ENCODE measurements at places on chromosomes 7 and 10.

DNA sequence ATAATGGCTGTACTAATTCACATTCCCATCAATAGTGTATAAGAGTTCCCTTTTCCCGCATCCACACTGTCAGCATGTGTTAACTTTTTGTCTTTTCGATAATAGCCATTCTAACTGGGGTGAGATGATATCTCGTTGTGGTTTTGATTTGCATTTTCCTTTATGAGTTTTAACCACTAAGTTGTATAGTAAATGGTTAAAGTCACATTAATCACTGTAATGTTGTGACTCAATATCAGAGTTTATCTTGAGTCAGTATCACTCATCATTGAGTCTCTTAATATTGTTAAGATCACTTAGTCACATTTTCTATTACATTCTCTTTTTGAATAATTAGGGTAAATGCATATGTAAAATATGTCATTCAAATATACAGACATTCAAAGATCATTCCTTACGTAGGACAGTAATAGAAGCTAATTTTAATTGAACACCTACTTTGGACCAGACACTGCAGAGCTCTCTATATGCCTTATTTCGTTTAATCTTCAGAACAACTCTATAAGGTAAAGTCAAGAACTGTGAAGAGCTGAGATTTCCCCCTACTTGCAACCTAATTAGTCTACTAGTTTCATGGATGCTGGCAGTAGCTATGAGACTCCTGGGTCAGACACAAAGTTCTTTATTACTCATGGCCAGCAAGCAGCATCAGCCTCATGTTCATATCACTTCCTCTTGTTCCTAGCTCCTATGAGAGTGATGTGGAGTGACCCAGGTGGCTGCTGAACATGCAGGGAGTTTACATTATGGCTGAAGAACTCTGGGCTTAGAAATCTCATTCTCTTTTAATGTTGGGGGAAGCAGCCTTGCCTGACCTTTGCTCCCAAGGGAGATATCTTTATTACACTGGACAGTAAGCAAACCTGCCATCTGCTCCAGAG lies 30.5 kb downstream of the CREB5 start:
- no peak for DNase-seq

DNA sequence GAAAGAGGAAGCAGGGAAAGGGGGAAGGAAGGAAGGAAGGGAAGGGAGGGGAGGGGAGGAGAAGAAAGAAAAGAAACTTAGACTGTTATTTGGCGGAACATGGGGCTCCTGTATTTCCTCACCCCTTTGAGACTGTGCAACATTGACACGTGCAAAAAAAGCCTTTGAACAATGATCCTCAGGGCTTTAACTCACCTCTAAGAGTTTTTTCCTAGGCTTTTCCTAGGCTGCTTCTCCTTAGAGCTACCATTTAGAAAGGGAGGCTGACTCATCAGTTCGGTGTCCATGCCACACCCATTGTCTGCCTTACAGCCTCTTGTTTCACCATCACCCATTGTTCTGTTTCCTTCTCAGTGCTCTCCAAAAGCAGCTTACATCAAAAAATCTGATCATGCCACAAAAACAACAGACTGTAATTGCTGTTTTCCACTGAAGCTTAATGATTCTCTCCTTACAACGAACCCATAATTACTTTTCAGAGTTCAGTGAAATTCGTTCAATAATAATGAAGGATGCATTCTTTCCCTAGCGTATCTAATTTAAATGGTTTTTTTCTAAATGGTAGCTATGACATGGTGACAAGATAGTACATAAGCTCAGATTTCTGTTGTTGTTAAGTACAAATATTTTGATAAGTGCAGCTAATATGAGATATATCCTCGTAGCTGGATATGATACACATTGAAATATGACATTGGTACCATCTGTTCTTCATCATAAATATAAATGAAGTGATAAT lies 90.8 kb downstream of the PRLHR start:
- no peak for DNase-seq

- DNase-seq = no peak
Observed at GRCh38 chr10:17474595-17475323, 20.4 kb upstream of the ST8SIA6 start.

GRCh38 chr7:138712652-138713051 lies 11.5 kb upstream of the SVOPL start:
- no peak for DNase-seq

Data from left ventricle myocardium inferior (tissue), 1 donor.